ENCODE measurements at places on chromosomes 12 and 14.

DNA sequence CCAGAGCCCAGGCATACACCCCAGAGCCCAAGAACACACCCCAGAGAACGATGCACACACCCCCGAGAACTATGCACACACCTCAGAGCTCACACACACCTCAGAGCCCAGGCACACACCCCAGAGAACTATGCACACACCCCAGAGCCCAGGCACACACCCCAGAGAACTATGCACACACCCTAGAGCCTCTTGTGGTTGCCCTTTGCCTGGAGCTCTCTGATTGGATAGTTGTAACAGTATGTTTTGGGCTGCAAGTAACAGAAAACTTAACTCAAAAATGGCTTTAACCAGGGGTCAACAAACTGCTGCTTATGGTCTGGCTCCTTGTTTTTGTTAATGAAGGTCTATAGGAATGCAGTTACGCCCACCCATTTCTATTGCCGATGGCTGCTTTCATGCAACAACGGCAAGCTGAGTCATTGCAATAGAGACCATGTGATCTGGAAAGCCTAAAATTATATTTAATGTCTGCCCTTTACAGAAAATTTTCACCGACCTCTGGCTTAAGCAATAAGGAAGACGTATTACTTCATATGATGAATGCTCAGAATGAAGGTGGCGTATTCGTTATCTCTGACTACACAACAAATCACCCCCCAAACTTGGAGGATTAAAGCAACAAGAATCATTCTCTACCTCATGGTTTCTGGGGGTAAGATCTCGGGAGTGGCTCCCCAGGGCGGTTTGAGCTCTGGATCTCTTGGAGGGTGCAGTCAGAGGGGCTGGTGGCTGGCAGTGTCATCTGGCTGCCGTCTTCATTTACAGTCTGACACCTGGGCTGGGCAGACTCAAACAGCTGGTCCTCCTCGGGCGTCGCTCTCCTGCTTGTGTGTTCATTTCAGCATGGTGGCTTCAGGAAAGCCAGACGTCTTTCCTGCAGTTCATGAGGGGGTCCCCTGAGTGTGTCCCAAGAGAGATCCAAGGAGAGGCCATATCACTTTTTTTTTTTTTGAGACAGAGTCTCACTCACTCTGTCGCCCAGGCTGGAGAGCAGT lies 66.3 kb upstream of the NCOR2 start:
- DNase-seq: peak; percentile 97

GRCh38 chr12:129687731-129688130 lies 216.1 kb downstream of the TMEM132D start:
- no peak for DNase-seq

DNA sequence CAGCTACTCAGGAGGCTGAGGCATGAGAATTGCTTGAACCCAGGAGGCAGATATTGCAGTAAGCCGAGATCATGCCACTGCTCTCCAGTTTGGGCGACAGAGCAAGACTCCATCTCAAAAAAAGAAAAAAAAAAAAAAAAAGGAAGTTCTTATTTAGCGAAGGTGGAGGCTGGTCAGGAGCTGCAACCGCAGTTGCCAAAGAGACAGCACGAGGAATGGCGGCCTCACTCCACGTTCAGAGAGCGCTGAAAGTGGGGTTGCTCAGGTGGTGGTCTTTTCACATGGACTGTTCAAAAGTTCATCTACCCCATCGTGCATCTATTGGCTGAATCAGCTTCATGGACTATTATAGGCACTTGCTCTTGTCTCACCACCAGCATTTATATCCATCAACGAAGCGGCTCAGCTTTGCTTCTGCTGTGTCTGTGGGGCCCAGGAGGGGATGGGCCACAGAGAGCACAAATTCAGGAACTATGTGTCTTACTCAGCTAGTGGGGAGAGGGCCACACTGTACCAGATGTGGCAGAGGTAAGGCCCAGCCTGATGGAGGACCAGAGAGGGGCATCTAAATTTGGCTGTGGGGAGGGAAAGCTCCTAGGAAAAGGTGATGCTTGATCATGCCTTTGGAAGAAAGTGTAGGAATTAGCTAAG lies 27.3 kb downstream of the SLC25A47 start:
- no peak for DNase-seq

GRCh38 chr14:32205984-32206383 lies 2.9 kb upstream of the RNU6-8 start:
- DNase-seq: no peak

GRCh38 chr12:129109174-129110001 lies 256.1 kb downstream of the GLT1D1 start:
- DNase-seq: no peak

DNA sequence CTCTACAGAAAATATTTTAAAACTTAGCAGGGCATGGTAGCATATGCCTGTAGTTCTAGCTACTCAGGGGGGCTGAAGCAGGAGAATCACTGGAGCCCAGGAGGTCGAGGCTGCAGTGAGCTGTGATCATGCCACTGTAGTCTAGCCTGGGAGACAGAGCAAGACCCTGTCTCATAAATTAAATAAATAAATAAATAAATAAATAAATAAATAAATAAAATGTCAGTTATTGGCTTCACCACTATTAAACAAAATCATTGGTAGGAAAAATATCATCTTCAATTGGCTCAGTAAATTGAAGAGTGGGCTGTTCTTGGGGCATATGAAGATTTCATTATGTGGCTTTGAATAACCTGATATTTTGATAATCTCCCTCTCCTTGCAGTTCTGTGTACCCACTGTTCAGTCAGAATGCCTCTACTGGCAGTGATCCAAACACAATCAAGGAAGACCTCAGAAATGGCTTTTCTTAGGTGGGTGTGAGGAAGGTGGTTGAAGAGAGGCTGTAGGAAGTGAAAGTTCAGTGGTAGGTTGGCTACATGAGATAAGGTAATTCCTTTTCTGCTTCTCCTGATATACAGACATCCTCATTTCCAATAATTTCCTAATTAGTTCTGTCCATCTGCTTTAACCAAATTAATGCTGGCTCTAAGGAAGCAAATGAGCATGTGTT lies 175.8 kb downstream of the MSRB3 start:
- DNase-seq: no peak

Measured in NCI-H2171 treated with DMSO at 0.1 percent for 48 hours (cell line).